ENCODE measurements at places on chromosomes 16 and 17. TPM values are rescaled to one million over a fixed set of nuclear protein-coding genes. Genes with fewer than 3 reads are reported as not detected.

DNA sequence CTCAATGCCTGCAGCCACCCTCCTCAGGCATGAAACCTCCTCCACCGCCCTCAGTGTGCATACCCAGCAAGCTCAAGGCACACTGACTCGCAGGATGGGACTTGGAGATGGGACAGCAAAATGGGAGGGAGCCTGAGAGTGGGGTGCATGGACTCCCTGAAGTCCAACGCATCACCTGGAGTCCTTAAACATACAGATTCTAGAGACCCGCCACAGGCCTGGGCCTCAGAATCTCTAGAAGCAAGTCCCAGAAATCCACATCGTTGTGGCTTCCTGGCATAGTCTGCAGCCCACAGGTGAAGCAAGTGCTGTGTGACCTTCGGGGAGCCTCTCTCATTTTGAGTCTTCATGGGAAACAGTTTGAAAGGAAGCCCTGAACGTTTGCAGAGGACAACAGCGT lies 3.6 kb upstream of the TBX21 start:
- no peak for DNase-seq

GRCh38 chr16:24132048-24132796 lies 123.9 kb upstream of the CACNG3 start:
- DNase-seq, result no peak

DNA sequence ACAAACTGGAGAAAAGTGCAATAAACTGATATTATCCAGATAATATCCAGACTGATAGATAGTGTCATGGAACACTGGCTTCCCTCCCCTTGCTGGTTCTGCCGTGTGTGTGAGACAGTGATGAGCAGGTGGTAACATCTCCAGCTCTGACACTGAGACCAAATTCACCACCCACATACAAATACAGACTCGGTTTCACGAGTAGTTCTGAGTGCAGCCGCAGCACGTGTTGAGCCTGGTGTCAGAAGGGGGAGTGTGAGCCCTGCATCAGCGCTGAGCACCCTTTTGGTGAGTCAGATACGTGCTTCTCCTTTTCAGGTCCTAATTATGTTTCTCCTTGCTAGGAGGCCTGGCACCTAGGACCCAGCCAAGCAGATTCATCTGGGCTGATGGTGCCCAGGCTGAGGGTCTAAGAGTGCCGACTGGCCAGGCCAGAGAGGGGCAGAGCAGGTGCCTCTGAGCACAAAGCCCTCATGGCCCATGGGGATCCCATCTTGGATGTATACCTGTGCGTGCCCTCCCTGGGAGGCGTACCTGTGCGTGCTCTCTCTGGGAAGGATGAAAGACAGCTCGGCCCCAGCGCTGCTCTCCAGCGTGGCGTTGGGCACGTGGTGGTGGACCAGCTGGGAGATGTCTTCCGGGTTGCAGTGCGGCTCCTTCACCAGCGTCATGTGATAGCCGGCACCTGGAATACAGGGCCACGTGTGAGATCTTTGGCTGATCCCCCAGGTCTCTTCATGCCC lies 27.3 kb upstream of the RNPS1 start:
- DNase-seq, result peak; percentile 22

DNA sequence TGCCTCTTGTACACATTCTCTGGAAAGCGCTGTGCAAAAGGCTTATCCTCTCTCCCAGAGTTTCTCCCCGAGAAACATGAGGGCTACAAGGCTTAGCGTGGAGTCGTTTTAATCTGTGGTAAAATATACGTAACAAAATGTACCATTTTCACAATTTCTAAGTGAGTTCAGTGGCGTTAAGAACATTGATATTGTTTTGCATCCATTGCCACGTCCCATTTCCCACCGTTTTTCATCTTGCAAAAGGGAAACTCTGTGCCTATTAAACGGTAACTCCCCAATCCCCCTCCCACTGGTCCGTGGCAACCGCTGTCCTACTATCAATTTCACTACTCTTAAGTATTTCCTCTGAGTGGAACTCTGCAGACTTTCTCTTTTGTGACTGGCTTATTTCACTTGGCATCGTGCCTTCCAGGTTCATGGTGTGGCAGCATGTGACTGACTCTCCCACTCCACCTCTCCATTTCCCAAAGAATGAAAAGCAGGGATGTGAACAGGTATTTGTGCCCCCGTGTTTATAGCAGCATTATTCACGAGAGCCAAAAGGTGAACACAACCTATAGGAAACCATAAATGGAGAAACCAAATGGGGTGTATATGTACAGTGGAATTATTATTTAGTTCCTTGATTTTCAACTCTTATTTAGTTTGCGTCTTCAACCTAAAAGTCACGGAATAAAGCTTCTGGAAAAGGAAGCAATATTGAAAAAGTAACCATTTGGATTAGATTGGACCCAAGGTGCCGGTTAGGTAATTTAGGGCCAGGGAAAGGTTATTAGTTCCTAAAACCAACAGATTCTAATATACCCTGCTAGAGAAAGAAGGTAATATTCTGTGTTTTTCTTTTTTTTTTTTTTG lies 1.1 kb upstream of the USP32 start:
- DNase-seq, result peak; percentile 19

- no peak for DNase-seq
Observed at GRCh38 chr16:2058420-2058819, 10.6 kb downstream of the TSC2 start.

DNA sequence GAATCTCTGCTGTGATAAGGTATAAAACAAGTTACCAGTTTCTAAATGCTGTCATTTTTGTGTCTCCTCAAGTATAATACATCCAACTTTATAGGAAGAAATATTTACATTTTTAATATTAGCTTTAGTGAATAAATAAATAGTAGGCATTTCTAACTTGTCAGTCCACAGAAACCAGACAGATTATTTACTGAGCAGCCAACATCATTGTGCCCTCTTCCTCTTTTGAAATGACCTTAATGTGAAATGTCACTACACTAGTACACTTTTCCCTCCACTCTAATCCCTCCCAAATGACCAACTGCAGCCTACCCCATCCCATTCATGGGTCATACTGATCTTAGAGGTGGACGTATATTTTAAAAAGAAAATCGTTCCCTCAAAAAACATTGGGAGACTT lies 9.2 kb downstream of the STXBP4 start:
- no peak for DNase-seq

DNA sequence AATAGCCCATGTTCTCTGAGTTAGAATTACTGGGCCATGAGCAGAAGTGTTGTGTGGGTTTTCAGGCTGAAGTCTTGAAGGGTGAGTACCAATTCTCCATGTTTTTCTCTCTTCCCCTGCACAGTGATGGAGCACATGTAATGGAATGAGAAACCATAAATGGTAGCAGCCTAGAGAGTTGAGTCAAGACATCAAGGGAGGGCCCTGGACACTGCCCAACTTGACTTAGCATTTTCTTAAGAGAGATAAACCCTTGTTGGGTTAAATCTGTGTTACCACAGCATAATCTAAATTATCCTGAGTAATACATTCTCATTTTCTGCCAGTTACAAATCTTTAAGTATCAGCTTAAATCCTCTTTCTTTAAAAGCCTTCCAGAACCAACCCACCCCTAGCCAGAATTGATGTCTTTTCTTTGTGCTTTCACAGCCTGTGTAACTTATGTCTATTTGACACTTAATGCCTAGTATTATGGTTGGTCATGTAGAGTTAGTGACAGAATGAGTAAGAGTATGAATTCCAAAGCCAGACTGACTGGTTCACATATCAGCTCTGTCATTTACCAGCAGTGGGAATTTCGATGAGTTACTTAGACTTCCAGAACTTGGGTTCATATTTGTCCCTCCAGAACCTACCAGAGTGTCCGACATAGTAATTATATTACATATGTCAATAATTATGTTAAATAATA lies 27.0 kb upstream of the RGS9 start:
- DNase-seq, result no peak

DNA sequence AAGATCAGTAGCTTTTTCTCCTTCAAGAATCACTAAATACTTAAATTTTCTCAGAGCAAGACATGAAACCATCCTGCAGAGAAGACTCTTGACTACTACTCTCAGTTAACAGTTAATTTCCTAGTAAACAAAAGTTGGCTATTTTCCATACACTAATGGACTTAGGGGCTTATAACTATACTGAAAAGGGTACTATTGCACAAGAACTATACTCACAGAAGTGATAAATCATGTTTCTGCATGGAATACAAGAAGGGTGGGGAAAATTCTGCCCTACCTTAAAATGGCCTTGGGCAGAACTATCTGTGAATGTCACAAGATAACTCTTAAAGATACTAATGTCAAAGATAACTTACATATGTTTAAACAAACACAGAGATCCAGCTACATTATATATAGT lies 12.5 kb downstream of the ZNF652 start:
- DNase-seq, result no peak

GRCh38 chr16:64225696-64226095 lies 896.2 kb downstream of the CDH11 start:
- DNase-seq, result peak; percentile 9

- DNase-seq, result no peak
Observed at GRCh38 chr16:50591800-50592771, 43.9 kb downstream of the NKD1 start.

DNA sequence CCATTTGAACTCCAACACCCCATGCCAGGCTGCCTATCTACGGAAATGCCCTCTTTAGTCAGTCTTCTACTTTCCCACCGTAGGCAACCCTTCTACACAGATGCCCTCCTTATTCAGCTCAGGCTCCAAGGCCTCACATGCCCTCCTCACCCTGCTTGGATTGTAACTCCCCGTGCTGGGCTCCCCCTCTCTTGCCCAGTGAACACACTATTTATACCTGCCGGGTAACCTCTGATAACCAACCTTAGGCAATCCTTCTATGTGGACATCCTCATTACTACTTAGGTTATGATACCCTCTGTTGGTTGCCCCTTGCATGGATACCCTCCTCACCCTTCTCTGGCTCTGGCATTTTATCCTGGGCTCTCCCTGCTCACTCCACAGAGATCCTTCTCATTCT lies 50.3 kb downstream of the NFAT5 start:
- no peak for DNase-seq

DNA sequence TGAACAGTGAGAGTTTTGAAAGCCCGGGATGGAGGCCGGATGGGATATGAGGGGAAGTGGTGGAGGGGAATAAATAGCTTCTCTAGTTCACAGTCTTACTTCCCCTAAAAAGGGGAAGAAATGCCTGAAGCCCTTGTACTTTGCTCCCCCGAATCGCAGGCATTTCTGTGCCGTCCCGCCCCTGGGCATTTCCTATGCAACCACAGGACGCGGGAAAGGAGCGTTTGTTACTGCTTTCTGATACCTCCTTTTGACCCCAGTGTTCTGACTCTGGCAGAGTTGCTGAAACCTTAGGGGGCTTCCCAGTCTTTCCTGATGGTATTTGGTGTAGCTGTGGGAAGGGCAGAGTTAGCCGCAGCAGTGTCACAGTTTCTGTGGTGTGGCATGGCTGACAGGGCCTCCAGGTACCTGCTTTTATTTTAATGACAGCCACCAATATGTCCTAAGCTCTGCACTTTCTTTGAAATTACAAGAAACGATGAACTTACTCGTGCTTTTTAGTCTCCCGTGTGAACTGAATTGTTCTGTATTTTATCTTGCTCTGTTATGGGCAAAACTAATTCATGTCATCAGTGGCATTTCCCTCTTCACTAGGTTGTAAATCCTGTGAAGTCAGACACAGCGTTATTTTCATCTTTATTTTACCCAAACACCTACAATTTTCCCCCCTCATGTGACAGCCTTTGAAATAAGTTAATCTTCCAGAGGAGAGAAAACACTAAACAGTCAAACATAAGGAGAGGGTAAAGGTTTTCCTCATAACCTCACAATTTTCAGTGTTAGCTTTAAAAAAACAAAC lies 27.1 kb downstream of the USP10 start:
- peak; percentile 54 for DNase-seq

DNA sequence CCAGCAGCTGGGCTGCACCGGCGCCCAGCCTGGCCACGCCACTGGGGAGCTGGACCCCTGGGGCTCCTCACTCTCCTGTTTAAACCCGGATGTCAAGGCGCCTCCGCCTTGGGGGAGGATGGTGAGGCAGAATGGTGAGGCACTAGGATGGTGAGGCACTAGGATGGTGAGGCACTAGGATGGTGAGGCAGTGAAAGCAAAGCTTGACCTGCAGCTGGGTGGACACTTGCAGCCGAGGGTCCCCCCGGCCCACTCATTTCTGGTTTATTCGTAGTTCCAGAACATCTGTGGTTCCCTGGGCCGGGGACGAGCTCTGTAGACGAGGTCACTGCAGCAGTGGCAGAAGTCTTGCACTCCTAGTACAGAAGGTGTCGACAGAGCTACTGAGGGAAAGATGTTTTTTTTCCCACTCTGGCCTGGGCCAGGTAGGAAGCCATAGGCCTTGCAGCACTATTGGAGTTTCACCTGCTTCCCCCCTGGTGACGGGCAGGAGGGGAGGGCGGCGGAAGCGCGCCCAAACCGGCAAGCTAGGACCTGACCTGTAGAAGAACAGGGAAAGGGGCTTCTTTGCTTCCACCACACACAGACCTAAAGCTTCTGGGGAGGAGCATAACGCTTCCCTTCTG lies 1.1 kb upstream of the HNF1B start:
- DNase-seq, result no peak

DNA sequence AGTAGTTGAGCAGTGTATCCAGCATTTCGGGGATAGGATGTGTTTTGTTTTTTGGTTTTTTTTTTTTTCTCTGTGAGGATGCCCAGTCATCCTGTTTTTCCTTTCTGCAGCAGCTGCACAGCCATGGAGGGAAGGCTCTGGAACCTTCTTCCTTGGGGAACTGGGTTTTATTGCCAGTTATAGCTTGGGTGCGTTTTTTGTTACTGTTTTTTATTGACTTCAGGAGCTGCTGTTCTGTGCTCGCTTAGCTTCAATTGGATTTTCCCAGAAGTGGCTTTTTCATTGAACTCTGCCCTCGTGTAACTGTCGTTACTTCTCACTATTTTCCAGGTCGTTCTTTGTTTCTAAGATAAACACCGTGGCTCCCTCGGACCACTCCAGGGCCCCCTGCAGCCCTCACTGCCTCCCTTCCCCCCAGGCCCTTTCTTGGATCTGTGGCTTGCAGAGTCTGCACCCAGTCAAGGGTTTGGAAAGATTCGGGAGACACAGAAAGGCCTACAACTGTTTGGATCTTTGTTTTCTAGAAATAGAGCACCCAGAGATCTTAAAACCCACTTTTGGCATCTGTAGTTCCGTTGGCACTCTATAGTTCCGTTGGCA lies 119.7 kb upstream of the CACNG5 start:
- no peak for DNase-seq

Gene OR4D1
- total RNA-seq, result not detected

Gene RAB37
- total RNA-seq, result 12.7 TPM

Gene CTNS
- 13.6 TPM for total RNA-seq

Gene CSH1
- total RNA-seq, result not detected

Gene SCGB1C2
- total RNA-seq, result not detected

Gene BCKDK
- total RNA-seq, result 36.5 TPM

Gene TPSD1
- total RNA-seq, result not detected

Gene PRSS36
- total RNA-seq, result 1.0 TPM

Gene GHDC
- total RNA-seq, result 25.0 TPM

Gene PRCD
- 15.9 TPM for total RNA-seq

Gene HOXB9
- not detected for total RNA-seq

Gene WSB1
- total RNA-seq, result 118 TPM

Gene PDIA2
- total RNA-seq, result not detected

Gene CTRB1
- not detected for total RNA-seq

Gene GAST
- total RNA-seq, result not detected

Gene ABAT
- 6.7 TPM for total RNA-seq

Gene IGFALS
- total RNA-seq, result not detected

Gene KRT15
- total RNA-seq, result not detected

Gene KRTAP4-3
- not detected for total RNA-seq

Gene CSHL1
- not detected for total RNA-seq

All from OCI-LY7 (cell line).